ENCODE measurements at places on chromosomes 2 and 18. TPM values are rescaled to one million over a fixed set of nuclear protein-coding genes. Genes with fewer than 3 reads are reported as not detected.

- peaks cover 43% of the 10 kb centered on the region for H3K4me1 ChIP-seq
- H3K27ac ChIP-seq = peak overlapping the region; percentile 84
- H3K4me3 ChIP-seq = peak overlapping the region; percentile 84
- no peak for DNase-seq
Observed at GRCh38 chr2:196172951-196173350, 1.6 kb upstream of the STK17B start.

DNA sequence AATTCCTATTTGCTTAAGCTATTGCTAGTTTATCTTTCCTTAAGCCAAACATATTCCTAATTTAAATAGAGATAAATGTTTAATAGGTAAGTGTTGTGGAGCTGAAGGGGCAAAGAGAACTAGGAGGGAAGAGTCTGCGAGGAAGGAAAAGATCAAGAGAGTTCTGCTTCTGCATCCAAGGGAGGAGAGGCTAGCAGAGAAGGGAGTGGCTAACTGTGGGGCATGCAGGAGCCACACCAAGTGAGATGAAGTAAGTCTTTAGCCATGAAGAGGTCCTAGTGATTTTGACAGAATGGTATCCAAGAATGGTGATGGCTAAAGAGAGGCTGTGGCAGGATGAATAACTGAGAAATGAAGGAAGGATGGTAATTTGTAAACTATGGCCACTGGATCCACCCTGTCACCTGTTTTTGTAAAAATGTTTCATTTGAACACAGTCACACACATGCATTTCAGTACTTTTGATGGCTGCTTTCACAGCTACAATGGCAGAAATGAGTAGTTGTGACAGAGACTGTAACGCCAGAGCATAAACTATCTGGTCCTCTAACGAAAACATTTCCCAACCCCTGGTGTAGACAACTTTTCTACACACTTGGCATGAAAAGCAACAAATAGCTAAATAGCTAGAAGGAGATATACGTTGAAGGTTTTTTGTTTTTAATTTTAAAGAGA lies 15.6 kb downstream of the TPGS2 start:
- peak overlapping the region; percentile 44 for H3K27ac ChIP-seq
- DNase-seq = no peak
- peaks cover 11% of the 10 kb centered on the region for H3K36me3 ChIP-seq
- H3K4me1 ChIP-seq = peaks cover 6% of the 10 kb centered on the region

- H3K27ac ChIP-seq = peak overlapping the region; percentile 32
- no peaks in the 10 kb centered on the region for H3K36me3 ChIP-seq
- DNase-seq = peak; percentile 45
- H3K4me1 ChIP-seq = peaks cover 12% of the 10 kb centered on the region
- peaks cover 28% of the 10 kb centered on the region for H3K27me3 ChIP-seq
Observed at GRCh38 chr2:189580241-189580651, 340 bp downstream of the SLC40A1 start.

The KIF5C gene
- total RNA-seq = 14.2 TPM

All from activated naive CD8-positive, alpha-beta T cell treated with anti-CD3 and anti-CD28 coated beads, Interleukin-2, amount 10 ng/mL, durations not matched to agents 7 days and 5 days (primary cell).